Left renal cortex interstitium (tissue), 4 donors: ENCODE measurements at places on chromosomes 7 and 10.

DNA sequence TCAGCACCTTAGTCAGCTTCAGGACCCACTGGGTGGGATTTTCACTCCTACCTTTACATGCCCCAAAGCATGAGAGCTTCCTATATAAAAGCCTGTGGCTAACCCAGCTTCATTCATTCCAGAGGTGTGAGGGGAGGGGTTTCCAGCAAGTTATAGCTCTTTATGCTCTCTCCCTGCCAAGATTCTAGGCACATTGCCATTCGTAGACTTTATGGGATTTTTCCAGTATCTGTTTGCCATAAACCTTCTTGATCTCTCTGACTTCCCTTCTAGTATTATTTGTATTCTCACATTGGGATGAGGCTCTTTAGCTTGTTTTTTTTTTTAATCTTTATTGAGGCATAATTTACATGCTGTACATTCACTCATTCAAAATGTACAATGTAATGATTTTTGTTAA, 67.5 kb downstream of the POU6F2 start:
- DNase-seq = no peak

DNA sequence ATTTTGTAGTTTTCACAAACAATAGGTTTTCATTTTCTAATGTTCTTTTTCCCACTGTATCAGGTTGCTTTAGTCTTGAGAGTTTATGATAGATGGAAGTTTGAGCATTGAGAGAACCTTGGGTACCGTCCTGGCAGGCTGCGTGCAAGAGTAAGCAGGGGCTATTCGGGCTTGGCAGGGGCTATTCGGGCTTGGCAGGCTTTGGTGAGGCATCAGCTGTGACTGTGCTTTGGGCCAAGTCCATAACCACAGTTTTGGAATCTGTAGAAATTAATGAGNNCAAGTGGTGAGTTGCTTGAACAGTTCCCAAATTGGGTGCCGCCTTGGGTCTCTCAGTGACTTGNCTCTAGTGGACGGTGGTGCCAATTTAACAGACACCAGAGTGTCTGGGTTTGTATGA, 424.6 kb downstream of the PAXIP1 start:
- DNase-seq = no peak

DNA sequence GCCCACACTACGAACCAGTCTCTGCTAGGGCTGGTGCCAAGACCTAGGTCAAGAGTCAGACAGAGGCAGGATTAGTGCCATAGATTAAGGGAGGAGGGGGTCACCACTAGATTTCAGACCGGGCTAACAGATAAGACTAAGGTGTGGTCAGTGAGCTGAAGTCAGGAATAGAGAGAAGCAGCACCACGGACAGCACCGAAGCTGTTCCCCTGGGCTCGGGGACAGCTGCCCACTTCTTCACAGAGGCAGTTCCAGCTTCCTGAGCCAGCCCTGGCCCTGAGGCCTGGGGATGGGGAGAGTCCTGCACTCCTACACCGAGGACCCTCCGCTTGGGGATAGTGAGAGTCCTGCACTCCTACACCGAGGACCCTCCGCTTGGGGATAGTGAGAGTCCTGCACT, 11.2 kb upstream of the JAKMIP3 start:
- no peak for DNase-seq

DNA sequence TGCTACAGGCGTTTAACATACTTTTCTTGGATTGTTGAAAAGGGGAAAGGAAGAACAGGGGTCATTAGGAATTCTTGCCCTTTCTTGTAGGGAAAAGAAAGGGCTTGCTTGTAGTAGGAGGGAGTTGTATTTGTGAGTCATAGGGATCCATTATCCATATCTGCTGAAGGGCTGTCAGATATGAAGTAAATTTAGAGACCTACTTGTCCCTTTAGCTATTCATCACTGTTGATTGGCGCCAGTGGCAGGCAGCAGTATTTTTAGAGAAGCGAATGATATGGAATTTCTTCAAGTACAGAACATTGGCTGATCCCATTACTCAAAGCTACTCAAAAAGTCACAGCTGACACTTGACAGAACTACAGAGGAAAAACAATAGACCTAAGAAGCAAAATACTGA, 97.7 kb downstream of the CELF2 start:
- no peak for DNase-seq

DNA sequence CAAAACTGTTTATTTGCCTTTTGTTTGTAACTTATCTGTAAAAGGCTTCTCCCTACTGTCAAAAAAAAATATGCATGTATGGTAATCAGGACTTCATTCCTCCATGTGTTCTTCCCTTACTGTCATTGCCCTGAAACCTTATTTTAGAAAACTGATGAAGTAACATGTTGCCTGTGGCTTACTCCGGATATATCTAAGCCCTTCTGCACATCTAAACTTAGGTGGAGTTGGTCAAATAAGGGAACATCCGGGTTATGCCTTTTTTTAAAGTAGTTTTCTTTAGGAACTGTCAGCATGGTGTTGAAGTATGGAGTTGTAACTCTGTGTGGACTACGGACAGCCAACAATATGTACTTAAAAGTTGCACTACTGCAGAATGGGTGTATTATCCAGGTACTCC, 6.2 kb downstream of the SAR1A start:
- DNase-seq = no peak
